ENCODE measurements at places on chromosomes 16 and 17.

DNA sequence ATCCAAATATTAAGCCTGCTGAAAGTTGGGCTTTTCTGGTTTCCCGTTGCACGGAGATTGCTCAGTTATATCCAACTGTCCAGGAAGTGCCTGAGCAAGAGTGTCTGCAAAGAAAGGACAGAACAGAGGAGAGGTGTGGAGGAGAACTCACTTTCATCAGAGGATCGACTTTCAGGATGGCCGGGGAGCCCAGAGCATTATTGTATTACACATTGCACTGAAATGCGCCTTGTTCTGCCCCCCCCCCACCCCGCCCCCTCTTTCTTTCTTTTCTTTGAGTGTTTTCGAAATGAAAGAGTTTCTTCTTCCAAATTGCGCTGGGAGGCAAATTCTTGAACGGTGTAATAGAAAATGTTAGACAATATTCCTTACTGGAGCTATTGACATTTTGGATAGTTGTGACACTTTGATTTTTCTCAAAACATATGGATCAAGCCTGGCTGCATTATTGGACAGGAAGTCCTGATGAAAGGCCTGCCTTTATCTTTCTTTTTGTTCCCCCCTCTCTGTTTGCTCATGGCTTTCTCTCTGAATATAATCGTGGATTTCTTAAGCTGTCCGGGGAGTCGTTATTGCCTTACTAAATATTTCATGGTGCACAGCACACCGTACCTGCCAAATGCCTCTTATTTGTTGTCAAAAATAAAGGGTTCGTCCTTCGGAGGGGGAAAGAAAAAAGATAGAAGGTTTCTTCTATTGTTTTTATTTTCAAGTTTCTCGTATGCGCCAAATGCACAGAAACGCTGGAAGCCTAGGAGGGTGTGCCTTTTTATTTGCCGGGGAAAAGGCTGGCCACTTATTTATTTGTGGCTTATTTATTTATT is 110.8 kb downstream of the IRX3 start:
- no peak for DNase-seq

- DNase-seq = no peak
Measured at GRCh38 chr17:27810211-27810901, 10.0 kb upstream of the NOS2 start.

DNA sequence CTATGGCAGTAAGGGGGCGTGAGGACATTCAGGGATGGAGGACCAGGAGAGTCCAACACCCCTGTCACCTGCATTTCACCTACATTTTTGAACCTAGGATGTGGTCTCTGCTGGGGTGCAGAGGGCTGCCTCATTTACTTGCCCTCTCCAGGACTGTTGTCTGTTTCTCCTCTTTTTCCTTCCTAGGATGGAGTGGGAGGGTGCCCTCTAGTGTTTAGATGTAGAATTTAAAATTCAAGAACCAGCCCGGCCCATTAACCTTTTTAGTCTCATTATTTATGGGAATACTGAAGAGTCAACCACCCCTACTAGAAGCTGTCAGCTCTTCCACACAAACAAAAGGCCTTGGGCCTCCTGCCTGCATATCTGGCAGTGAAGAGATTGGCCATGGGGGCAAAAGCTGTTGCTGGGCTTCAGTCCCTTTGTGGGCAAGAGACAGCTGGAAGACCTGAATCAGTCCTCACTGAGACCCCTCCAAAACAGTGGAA is 2.5 kb upstream of the STARD3 start:
- DNase-seq = peak; percentile 36

DNA sequence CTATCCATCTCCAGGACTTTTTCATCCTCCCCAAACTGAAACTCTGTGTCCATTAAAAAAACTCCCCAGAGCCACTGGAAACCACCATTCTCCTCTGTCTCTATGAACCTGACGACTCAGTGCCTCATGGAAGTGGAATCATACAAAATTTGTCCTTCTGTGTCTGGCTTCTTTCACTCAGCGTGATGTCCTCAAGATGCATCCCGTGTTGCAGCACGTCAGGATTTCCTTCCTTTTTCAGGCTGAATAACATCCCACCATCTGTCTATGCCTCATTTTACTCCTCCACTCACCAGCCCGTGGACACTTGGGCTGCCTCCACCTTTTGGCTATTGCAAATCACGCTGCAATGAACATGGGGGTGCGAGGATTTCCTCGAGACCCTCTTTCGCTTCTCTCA is 12.6 kb upstream of the ALDH3A1 start:
- DNase-seq = no peak

DNA sequence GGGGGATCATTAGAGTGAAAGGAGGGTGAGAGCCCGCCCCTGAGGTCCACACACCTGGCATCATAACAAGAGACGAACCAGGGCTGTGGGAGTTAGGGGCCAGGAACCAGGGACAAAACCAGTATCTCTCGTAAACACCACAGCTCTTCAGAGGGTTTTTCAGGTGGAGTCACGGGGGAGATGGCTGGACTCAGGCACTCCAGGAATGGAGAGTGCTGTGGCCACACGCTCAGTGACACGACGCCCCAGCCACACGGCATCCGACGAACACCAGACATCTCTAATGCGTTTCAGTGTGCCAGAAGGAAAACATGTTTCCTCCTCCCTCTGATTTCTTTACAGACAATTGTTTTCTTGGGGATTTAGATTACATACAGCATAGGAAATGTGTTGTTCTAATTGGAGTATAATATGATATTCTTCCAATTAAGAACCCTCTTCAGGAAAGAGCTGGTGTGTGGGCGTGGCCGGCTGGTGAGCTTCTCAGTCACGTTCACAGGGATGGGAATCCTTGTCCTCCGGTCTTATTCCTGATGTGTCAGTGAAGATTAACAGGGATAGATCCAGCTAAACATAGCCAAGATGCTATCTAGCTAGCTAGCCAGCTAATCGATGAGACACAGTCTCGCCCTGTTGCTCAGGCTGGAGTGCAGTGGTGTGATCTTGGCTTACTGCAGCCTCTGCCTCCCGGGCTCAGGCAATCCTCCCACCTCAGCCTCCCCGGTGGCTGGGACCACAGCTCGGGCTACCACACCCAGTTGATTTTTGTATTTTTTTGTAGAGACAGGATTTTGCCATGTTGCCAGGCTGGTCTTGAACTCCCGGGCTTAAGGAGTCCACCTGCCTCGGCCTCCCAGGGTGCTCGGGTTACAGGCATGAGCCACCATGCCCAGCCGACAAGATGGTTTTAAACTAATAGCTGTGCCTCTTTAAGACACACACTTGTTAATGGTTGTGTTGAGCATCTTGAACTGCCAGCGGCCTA is 98.6 kb downstream of the BANP start:
- DNase-seq = no peak

GRCh38 chr17:58387834-58388233 is 29.5 kb downstream of the RNF43 start:
- no peak for DNase-seq

DNA sequence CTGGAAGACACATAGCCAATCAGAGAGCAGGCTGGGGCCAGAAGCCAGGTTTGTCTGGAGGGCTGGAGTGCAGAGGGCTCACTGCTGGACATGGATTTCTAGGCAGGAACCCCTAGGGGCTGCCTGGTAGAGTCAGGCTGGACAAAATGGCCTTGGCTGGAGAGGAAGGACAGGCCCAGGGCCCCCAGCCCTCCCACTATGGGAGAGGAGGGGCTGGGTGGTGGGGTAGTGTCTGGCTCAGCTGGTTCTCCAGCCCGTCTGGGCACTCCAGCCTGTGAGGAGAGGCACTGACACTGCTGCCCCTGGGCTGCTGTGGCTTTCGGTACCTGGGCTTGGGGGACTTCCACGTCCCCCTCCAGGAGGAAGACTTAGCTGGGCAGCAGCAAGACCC is 21.7 kb upstream of the DOK4 start:
- no peak for DNase-seq

DNA sequence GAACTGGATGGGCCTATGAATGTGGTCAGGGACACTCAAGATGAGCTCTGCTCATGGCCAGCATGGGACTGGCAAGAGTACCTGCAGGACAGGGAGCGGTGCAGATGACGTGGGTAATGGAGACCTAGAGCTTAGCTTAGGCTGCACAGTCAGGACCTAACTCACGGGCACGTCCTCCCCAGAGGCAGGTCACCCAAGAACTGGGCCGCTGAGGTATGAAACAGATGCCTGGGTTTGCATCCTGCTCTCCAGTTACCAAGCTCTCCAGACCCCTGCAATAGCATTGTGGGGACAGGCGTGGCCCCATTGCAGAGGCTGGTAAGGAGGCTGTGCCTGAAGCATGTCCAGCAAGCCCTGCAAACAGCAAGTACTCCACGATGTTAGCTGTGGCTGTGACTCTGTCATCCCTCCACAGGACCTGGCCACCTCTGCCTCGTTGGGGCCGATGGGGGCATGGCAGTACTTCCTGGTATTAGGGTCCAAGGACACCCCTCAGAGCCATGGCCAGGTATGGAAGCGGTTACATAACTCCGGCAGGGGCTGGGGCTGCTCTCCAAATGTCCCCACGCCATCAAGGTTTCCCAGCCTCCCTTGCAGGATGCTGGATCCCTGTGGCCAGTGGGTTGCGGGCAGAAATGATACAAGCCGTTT is 37.5 kb upstream of the RBFOX3 start:
- DNase-seq = no peak

DNA sequence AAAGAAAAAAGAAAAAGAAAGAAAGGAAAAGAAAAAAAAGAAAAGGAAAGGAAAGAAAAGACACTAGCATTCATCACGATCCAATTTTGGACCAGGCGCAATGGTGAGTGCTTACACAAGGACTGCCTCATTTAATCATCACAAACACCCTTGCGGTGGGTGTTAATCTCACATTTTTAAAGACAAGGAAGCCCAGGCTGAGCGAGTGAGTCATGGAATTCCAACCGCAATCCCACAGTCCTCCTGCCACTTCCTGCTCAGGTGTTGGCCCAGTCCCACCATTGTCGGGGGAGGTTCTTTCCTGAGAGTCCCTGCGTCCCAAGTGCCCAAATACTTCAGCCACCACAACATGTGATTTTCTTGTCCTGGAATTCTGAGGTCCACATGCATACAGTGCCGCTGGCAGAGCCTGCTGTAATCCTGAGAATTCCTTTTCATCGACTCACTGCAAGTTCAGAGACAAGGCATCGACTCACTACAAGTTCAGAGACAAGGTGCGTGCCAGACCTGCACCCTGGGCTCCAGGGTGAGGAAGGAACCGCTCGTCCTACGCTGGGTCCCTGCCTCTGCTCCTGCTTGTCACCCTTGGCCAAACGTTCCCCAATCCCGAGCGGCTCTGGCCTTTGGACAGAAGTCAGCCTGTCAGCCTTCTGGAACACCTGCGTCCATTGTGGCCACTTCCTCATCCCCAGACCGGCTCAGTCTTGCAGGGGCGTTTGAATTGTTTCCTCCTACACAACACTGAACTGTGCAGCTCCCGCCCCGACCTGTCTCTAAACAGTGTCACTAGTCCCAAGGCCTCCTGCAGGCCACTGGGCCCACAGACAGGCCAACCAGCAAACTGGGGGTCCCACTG is 5.8 kb downstream of the ZG16B start:
- no peak for DNase-seq

- DNase-seq = no peak
Measured at GRCh38 chr16:57155702-57156350, 30.0 kb downstream of the PSME3IP1 start.

GRCh38 chr17:3766779-3767178 is 34.2 kb downstream of the ITGAE start:
- DNase-seq = no peak

GRCh38 chr16:27745348-27745747 is 195.4 kb downstream of the KATNIP start:
- DNase-seq = no peak

GRCh38 chr16:14219983-14220382 is 148.9 kb downstream of the MRTFB start:
- DNase-seq = no peak

GRCh38 chr16:29683543-29684090 is 4.6 kb downstream of the QPRT start:
- no peak for DNase-seq

Data from central memory CD4-positive, alpha-beta T cell (primary cell).